ENCODE measurements at places on chromosomes 1 and 21.

- no peak for DNase-seq
Observed at GRCh38 chr1:53066488-53066887, 4.5 kb downstream of the PODN start.

- DNase-seq = peak; percentile 46
Observed at GRCh38 chr1:168136709-168137514, at the start of gene GPR161. GPR161 (minus strand) TSS chr1:168136930; CDS start chr1:168104850, 32,080 bp downstream.

- DNase-seq = peak; percentile 66
Observed at GRCh38 chr1:235502601-235503402, 1.4 kb downstream of the B3GALNT2 start.

DNA sequence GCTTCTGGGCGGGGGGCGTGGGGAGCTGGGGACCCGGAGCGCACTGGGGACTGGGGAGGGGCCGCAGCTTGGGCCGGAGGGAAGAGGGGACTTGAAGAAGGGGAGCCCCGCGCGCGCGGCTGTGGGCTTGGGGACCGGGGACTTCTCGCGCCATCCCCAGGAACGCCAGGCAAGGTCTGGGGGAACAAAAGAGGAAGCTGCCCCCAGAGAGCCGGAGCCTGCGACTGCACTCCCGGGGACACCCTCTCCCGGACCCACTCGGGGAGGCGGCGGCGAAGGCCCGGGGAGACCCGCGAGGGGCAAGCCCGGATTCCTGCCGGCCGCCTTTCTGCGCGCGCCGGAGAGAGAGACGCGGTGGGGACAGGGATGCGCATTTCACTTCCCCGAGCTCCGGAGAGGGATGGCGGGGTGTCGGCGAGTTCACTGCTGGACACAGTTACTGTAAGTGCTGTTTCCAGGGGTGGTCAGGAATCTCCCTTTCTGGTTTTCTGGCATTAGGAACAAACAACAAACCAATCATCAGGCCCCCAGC, 732 bp downstream of the ABCG1 start:
- DNase-seq = peak; percentile 48

- no peak for DNase-seq
Observed at GRCh38 chr1:180956028-180956640, 43.4 kb downstream of the KIAA1614 start.

GRCh38 chr1:32186077-32186476, 6.6 kb downstream of the TXLNA start:
- no peak for DNase-seq

DNA sequence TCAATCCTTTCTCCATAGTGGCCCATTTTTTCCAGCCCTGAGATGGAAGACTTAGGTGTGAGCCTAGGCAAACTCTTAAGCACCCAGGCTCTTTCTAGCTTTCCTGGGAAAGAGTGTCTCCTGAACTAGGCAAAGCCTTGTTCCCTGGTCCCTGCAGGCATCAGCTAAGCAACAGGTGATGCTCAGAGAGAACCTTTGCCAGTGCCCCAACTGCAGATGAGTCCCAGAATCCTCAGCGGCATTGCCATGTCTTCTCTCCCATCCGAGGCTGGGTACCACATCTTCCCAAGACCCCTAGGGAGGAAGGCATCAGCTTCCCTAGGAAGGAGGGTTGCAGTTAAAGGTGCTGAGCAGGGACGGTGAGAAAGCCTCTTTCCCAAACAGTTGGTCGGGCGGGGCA, 8.2 kb upstream of the VSIG8 start:
- DNase-seq = no peak

- no peak for DNase-seq
Observed at GRCh38 chr1:200351826-200352549, 57.8 kb downstream of the ZNF281 start.

DNA sequence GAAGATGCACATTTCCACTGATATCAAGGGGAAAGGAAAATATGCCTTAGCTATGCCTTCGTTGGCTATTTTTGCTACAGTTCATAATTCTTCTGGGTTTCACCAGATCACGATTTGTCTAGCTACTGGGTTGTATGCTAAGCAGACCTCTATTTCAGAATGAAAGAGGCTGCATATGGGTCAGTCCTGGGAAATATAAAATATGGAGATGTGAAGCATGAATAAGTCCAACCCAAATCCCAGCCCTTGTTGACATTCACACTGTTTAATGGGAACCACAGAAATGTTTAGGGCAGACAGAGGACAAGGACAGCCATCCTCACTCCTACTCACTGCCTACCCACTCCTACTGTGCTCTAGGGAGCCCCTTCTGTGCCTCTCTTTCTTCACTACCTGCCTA, 343.2 kb upstream of the CAMK1G start:
- no peak for DNase-seq

- peak; percentile 52 for DNase-seq
Observed at GRCh38 chr1:61050541-61051442, 31.6 kb upstream of the NFIA start.

- DNase-seq = no peak
Observed at GRCh38 chr1:6461538-6462411, 4.2 kb downstream of the TNFRSF25 start.

DNA sequence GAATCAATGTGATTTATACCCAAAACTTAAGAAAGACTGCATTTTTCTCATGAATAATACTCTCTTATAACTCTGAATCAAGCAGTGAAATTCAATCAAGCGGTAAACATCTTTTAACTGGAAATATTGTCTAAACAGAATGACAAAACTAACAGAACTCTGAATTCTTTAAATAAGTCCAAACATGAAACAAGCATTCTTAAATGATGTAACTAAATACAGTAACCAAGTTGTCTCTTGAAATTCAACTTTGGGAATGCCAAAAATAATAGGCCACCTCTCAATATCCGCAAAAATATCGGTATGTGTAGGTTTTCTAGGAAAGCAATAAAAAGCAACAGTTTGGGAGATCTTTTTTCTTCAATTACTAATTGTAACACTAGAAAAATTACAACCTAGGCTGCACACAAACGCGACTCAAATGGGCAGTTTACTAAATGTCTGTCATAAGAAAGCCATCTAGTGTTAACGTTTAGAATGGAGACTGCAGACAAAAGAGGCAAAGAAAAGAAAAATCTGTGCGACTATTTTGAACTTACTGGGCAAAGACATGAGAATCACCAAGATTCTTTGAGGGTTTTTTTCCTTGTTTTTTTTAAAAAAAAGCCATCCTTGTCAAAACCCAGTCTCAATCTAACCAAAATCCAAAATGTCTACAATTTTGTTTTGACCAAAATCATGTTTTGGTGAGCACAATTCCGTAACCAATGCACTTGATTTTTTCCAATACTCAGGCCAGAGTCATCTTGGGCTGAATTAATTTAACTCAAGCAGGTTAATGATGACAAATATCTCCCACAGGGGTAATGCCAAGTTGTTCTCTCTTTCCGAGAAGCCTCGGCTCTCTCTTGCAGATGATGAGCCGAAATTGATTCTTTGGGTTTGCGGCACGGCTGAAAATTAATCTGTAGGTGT, 1.3 kb downstream of the SIPA1L2 start:
- DNase-seq = peak; percentile 64

DNA sequence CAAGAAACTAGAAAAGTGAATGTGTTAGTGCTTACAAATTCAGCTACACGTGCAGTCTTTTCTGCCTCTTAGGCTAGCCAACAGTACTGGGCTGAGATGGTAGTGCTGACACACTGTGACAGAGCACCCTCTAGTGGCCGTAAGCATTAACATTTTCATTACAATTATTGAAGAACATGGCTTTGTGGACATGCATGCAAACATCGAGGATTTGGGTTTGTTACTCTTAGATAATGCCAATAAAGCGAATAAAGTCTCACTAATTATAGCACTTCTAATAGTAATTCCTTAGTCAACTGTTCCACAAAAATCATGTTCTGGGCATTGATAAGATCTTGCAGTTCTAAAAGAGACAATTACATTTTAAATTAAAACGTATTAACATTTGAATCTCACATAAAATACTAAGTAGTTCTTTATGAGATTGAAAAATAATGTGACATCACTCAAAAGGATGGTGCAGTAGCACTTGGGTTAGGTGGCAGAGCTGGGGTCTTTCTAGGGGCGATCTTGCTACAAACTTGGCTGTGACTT, 47.1 kb downstream of the MYSM1 start:
- DNase-seq = peak; percentile 83

GRCh38 chr1:91864017-91864700, 21.8 kb downstream of the TGFBR3 start:
- no peak for DNase-seq

DNA sequence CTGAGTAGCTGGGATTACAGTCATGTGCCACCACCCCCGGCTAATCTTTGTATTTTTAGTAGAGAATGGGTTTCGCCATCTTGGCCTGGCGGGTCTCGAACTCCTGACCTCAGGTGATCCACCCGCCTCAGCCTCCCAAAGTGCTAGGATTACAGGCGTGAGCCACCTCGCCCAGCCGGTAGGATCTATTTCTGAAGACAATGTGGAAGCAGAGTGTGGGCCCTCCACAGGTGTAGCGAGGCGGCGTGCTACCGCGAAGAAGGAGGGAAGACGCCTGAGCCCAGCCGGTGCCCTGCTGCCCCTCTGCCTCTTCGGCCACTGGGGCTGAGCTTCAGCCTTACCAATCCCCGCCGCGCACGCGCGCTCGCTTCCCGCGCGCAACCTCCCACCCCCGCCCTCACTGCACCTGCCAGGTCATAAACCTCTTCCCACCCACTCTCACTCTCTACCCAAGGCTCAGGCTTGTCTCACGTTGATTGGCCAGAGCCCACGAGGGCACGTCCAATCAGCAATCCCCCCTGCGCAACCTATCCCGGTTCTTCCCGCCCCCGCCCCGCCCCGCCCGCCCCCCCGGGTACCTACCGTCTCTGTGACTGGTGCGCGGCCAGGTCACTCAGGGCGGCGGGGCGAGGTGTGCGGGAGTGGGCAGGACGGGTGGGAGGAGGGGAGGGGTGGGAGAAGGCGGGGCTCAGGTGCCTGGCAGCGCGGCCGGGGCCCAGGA, 409 bp upstream of the HOOK1 start:
- DNase-seq = peak; percentile 96

DNA sequence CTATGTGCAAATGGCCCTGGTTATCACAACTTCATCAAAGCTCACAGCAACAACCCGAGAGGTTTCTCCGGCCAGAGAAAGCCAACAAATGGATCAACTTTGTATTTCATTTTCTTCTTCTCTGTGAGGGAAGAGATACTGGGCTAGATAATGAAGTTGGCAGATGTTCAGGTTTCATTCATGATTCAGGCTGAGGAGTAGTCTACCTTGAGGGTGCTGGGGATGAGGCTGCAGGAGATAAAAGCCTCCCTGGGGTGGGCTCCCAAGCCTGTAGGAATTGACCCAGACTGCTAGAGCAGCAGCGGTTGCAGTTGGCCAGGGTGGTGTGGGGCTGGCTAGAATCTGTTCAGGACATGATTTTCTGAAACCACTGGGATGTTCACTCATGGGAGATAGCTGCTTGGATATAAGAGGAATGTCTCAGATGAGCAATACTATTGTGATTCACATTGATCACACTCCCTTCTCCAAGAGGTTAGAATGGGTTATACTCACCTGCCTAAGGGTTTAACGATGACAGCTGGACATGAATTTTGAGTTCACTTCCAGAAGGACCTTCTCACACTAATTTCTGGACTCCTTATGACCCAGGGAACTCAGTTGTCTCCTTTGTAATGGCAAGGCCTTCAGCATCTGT, 64.0 kb downstream of the SYT6 start:
- no peak for DNase-seq

- DNase-seq = peak; percentile 78
Observed at GRCh38 chr1:244862699-244863490, 1.4 kb downstream of the HNRNPU start.

DNA sequence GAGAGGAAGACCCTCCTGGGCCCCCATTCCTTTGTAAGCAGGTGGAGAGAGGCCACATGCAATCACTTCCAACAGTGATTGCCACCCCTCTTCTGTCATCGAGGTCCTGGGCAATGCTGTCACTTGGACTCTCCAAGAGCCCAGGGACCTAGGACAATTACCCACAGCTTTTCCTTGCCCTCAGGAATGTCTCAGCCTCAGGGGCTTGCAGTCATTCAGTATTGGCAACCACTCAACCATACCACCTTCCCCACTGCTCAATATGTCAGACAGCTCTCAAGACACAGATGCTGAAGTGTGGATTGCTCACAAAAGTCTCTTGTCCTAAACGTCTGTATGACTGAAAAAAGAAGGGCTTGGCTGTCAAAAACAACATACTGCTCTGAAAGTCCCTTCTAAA, 87.8 kb downstream of the PTPN14 start:
- no peak for DNase-seq

DNA sequence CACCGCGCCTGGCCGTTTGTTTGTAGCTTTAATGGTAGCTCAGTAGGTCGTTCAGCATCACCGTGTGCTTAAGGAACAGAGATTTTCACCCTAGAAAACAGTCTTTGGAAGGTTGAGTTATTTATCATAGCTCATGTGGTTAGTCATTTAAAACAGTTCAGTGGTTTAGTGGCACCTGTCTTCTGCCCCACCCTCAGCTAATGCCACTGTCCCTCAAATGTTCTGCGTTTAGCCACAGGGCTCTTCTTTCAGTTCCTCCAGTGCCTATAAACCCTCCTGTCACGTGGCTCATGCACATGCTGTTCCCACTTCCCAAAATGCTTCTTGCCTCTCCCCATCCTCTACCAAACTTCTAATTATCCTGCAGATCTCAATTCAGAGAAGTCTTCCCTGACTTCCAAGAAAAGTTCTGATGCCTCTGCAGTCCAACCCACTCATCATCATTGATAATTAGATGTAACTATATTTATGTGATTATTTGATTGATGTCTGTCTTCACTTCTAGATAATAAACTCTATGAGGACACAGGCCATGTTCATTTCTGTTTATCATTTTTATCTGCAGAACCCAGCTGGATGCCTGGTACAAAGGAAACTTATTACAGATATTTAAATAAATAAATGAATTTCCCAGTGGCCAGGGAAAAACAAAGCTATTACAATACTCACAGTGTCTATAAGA, 14.4 kb upstream of the DIPK1A start:
- DNase-seq = no peak

- DNase-seq = no peak
Observed at GRCh38 chr1:96487394-96487793, 234.2 kb upstream of the PTBP2 start.

DNA sequence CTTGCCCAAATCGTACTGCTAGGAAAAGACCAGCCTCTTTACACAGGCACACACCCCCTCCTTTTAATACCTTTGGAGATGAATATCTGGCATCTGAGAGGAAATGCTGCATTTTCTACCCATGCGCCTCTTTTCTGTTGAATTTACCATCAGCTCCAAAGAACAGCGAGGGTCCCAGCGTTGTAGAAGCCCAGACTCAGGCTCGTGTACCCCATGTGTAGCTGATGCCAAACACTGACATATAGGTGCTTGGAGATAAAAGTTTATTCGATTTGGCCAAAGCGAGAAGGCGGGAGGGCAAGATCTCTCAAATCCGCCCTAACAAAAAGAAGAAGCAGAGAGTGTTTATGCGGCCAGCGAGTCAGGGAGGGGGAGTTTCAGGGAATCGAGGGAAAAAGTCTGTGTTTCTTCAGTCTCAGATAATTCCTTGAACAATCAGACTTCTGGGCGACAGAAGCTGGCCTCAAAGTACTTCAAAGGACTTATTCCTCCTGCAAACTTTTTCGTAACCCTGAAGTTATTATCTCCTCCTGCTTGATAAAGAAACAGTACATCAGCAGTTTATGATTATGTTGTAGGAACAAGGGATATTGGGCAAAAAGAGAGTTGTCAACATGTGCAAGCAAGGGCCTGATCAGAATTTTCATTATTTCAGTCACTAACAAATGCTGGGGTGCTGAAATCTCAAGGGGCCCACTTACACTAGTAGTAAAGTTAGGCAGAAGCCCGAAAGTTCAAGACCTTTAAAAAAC, 642 bp upstream of the CREG1 start:
- DNase-seq = no peak

- DNase-seq = no peak
Observed at GRCh38 chr1:201026234-201026633, 2.7 kb upstream of the KIF21B start.

Data from DMS79 treated with DMSO at 0.1 percent for 48 hours (cell line).